ENCODE measurements at places on chromosomes 7 and 10. TPM values are rescaled to one million over a fixed set of nuclear protein-coding genes. Genes with fewer than 3 reads are reported as not detected.

MYL7 gene
- total RNA-seq, result not detected

PCGF6 gene
- total RNA-seq, result 41.8 TPM

DPP6 gene
- total RNA-seq, result not detected

WDFY4 gene
- total RNA-seq, result not detected

KCND2 gene
- not detected for total RNA-seq

SP8 gene
- total RNA-seq, result not detected

PAX4 gene
- not detected for total RNA-seq

UNCX gene
- total RNA-seq, result not detected

PTF1A gene
- total RNA-seq, result not detected

PRSS37 gene
- not detected for total RNA-seq

DCLRE1C gene
- total RNA-seq, result 17.2 TPM

DNA sequence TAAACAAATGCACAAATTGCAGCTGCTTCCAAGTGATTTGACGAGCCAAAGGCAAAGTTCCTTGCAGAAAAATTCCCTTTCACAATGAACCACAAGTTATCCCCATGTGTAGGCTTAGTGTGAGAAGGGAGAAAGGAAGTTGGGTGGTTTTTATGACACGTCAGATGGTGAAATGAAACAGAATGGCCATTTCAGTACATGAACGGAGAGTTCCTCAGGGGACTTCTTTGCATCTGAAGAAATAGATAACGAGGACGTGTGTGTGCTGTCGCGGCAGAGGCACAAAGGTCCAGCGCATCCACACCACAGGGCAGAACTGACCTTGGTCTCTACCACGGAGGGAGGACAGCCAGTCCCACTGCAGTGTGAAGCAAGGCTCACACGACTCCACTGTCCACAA is 135.9 kb downstream of the PAXIP1 start:
- no peak for DNase-seq

GRCh38 chr7:31954500-31954899 is 115.7 kb downstream of the PDE1C start:
- DNase-seq, result no peak

- DNase-seq, result no peak
Measured at GRCh38 chr10:104806801-104807200, 165.7 kb downstream of the SORCS3 start.

- DNase-seq, result no peak
Measured at GRCh38 chr7:157234271-157234670, 95.5 kb downstream of the UBE3C start.

GRCh38 chr10:44948642-44949041 is 11.0 kb upstream of the RASSF4 start:
- peak; percentile 8 for DNase-seq

- peak; percentile 88 for DNase-seq
Measured at GRCh38 chr10:125060826-125061556, 99.4 kb downstream of the CTBP2 start.

DNA sequence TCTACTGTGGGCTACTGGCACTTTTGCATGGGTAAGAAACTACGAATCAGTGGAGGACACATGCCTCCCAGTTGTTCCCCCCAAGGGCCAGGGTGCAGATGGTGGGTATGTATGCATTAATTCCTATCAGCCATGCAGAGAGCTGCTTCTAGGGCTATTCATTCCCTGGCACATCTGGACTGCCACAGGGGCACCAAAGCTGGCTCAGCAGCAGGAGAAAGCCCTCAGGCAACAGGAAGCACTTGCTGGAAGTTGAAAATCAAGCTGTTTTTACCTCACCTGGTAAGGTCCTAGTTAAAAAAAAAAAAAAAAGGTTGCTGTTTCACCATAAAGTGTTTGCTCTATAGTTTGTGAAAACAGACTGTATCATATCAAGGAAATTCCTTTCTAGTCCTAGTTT is 1342.6 kb downstream of the REEP3 start:
- DNase-seq, result no peak

DNA sequence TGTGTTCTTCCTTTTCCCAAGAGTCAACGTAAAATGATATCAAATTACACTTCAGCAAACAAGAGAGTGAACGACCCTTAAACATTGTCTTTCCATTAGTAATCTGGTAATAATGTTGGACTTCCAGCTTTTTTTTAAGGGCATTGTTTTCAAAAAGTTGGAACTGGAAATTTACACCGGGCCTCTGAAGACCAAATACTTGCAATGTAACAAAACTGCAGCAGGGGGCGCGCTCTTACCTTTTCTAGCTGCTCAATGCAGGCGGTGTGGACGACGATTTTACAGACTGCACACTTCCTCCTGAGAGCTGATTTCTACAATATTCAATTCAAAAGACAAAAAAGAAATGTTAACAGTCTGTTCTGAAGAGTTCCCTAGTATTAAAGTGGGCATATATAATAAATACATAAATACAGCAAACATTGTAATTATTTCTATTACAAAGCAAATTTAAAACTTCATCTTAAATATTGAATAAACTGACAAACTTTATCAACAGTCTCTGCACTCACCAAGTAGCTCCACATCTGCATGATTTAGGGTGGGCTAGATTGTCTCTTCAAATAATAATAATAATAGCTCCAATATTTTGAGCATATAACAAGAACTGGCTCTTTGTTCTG is 190.4 kb downstream of the DGKI start:
- DNase-seq, result peak; percentile 67

DNA sequence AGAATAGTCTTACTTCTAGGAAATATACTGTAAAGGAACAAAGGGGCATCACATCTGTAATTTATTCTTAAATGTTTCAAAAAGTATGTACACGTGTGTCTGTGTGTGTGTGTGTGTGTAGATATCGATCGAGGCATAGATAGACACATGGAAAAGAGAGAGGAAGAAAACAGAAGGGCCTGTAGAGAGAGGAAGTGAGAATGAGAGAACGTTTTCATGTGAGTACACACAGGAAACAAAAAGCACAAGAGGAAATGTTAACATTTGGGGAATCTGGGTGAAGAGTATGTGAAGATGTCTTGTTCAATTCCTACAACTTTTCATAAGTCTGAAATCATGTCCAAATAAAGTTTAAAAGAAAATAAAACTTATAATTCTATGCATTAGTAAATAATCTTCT is 286.5 kb upstream of the SORCS1 start:
- no peak for DNase-seq

DNA sequence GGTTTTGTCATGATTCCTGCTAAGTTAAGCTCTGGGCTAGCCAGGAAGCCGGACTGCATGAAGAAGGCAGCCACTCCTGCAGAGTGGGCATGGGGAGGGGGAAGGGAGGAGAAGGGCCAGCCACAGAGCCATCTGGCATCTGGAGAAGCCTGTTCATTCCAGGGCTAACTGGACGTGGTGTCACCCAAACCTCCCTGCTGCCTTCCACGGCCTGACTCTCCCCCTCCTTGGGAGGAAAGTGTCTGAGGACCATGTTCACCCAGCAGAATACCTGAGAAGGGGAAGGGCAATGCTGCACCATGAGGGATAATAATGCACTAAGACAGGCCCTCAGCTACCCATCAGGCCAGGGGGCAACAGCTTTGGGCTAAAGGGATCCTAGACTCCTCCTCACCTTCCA is 15.4 kb downstream of the AQP1 start:
- no peak for DNase-seq

GRCh38 chr7:41998041-41998440 is 239.0 kb downstream of the GLI3 start:
- DNase-seq, result no peak

GRCh38 chr7:128948312-128948973 is 10.7 kb downstream of the IRF5 start:
- DNase-seq, result no peak

DNA sequence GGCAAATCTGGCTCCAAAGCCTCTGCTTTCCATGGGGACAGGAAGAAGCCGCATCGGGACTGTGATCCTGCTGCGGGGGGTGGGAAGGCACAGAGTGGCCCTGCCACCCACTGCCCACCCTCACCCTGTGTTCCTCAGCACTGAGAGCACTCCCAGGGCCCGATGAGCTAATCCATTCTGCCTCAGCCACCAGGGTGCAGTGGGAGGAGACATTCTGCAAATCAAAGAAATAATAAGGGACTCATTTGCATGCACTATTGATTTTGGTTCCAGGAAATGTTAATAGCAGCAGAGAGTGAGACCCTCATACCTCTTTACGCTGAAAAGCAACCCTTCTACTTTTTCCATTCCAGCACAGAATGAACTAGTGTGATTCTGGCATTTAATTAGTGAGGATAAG is 572.8 kb downstream of the INHBA start:
- no peak for DNase-seq

DNA sequence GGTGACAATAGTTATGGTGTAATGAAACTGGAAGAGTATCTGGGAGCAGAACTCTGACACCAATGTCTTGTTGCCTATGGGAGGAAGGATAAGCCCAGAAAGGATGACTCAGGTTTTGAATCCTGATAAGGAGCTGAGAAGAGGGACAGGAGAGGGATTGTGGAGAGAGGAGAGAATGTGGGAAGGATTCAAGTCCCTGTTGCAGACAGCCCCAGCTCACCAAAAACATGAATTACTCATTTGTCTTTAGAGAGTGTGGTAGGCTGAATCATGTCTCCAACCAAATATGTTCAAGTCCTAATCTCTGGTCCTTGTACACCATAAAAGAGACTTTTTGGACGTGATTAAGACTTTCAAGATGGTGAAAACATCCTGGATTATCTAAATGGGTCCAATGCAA is 206.9 kb upstream of the PHYHIPL start:
- no peak for DNase-seq

DNA sequence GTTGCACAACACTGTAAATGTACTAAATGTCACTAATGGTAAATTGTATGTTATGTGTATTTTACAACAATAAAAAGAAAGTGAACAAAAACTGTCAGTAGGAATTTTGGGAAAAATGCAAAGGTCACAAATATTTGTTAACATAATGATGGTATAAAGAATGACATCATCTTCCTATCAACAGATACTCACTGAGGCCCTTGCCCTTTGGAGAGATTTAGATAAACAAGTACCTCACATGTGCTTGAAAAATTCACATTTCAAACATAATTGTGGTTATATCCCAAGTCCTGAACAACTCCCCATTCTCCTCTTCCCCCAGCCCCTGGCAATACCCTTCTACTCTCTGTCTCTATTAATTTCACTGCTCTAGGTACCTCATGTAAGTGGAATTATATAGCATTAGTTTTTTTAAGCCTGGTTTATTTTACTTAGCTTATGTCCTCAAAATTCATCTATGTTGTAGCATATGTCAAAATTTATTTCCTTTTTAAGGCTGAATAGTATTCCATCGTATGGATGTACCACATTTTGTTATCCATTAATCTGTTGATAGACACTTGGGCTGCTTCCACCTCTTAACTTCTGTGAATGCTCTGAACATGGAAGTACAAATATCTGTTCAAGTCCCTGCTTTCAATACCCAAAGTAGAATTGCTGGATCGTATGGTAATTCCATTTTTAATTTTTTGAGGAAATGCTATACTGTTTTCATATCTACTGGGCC is 90.5 kb downstream of the WIPF3 start:
- DNase-seq, result peak; percentile 6

DNA sequence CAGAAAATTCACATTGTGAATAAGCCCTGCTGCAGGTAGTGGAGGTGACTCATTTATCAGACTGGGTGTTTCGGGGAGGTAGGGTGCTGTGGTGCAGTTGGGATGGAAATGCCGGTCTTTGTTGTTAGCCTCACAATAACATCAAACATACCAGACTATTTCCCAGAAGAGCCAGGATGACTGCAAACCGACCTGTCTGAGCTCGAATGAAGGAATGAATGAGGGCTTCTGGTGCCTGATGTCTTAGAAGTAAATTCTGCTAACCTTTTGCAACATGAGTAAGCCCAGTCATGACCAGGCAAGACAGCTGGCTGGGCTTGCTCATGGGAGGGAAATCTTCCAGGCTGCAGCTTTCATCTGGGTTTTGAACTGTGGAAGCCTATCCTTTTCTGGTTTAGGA is 2.4 kb upstream of the VDAC2 start:
- no peak for DNase-seq

- DNase-seq, result no peak
Measured at GRCh38 chr10:79411546-79412495, 33.6 kb downstream of the ZCCHC24 start.

DNA sequence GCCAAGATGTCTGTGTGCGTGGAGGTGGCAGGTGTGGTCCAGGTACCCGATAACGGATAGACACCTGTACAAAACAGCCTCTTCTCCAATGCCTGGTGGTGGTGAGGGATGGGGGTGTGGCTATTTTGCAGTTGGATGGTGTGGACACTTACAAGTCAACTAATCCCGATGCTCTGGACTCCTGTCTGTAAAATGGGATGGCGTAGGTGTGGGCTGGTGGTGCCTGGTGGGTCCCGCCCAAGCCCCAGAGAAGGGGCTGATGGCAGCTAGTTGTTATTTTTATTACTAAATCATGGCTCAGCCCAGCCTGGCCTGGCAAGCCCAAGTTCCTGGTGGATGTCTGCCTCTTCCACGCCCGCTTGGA is 22.3 kb downstream of the GTF2IRD1 start:
- DNase-seq, result no peak

DNA sequence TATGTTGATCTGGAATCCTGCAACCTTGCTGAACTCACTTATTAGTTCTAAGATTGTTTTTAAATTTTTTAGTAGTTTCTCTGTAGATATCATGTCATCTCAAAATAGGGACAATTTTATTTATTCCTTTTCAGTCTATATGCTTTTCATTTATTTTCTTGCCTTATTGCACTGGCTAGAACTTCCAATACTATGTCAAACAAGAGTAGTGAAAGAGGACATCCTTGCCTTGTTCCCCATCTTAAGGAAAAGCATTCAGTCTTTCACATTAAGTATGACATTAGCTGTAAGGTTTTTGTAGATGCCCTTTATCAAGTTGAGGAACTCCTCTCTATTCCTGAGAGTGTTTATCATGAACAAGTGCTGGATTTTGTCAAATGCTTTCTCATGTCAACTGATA is 77.8 kb downstream of the TBXAS1 start:
- no peak for DNase-seq

- peak; percentile 83 for DNase-seq
Measured at GRCh38 chr10:68074775-68075549, at the start of gene HERC4. Gene HERC4, minus strand, starts transcription at chr10:68075283. Its CDS starts 2,175 bp downstream, at chr10:68073108.

DNA sequence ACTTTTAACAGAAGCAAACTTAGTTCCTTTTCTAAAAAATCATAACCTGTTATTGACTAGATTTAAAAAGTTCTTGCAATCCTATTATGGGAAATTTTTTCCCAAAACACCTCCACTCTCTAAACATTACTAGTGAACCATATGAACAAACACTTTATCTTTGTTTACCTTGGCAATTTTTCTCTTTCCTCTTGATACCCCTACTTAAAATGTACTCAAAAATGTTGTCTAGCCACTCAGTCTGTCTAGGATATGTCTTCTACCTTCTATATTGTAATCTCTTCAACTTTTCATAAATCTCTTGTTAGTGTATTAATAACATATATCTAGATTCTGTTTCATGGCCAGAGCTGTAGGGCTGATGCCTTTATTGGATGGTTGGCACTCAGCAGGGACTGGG is 630.0 kb upstream of the GRM3 start:
- no peak for DNase-seq

DNA sequence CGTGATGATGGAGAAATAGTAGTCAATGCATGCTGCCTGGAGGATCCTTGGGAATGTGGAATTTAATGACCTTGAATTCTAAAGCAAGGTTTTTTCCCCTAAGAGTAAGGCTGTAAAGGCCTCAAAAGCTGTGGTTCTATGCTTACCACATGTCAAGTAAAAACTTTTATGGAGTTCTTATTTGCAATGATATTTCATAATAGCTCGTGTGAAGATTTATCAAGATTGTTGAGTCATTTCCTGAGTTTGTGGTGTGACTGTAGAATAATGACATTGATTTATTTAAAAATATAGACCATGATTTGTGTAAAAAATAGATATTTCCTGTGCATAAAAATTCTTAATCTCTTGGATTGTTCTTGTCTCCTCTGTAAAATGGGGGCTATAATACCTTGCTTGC is 67.5 kb upstream of the SORCS1 start:
- no peak for DNase-seq

Measured in SJSA1 (cell line).